Uterine smooth muscle cell (primary cell): ENCODE measurements at places on chromosomes 7 and 10. TPM values are rescaled to one million over a fixed set of nuclear protein-coding genes. Genes with fewer than 3 reads are reported as not detected.

GPC2 gene
- 1.2 and 2.2 TPM in 2 replicates for total RNA-seq

ASB15 gene
- not detected in 2 replicates for total RNA-seq

PUS7 gene
- 15.1 and 23.9 TPM in 2 replicates for total RNA-seq

CALHM3 gene
- not detected in 2 replicates for total RNA-seq

SEMA3C gene
- total RNA-seq = 233 and 345 TPM in 2 replicates

CASP2 gene
- total RNA-seq = 11.2 and 15.7 TPM in 2 replicates

RNF133 gene
- total RNA-seq = 0.55 and 1.1 TPM in 2 replicates

HTR7 gene
- 0.87 and 1.1 TPM in 2 replicates for total RNA-seq

PHKG1 gene
- 0.62 and 0.66 TPM in 2 replicates for total RNA-seq

PCGF6 gene
- total RNA-seq = 12.0 and 21.0 TPM in 2 replicates

AKR1C2 gene
- total RNA-seq = 20.4 and 34.5 TPM in 2 replicates

LRRC4 gene
- under 0.01 and 0.22 TPM in 2 replicates for total RNA-seq

GPR37 gene
- 1.5 and 2.0 TPM in 2 replicates for total RNA-seq

EEF1AKMT2 gene
- total RNA-seq = 29.6 and 38.8 TPM in 2 replicates

CYP3A4 gene
- total RNA-seq = not detected in 2 replicates

IL6 gene
- total RNA-seq = 0.55 and 2.9 TPM in 2 replicates

DNAH11 gene
- under 0.01 and 1.00 TPM in 2 replicates for total RNA-seq
